Calu3 (cell line): ENCODE measurements at places on chromosomes 3 and 15.

- DNase-seq: no peak
These were observed 26.6 kb downstream of the CGGBP1 start for GRCh38 chr3:88032245-88032644.

DNA sequence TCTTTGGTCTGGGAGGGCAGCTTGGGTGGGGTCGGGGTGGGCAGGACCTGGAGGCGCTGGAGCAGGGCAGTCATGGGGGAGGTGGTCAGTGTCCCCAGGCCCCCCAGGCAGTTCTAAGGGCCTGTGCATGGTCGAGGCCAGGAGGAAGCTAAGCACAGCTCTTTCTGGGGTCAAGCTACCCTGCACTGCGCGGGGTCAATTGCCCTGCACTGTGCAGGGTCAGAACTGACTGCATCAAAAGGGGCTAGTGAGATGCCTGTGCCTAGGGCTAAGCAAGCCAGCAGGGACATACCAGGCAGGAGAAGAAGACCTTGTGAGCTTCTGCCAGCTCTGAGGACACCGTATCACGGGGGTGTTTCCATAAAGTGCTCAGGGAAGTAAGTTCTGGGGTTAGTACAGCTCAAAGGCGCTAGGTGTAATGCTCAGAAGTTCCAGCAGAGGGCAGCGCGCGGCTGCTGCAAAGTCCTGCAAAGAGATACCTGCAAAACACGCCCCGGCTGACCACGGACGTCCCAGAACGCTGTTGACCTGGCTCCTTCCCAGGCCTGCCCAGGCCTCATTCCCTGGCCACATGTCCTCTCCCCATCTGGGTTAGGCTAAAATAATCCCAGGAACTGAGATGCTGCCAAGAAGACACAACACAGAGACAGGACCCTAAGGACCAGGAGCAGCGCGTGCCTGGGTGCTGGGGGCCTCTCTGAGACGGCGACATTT is 18.8 kb upstream of the IQSEC1 start:
- DNase-seq: peak; percentile 84

DNA sequence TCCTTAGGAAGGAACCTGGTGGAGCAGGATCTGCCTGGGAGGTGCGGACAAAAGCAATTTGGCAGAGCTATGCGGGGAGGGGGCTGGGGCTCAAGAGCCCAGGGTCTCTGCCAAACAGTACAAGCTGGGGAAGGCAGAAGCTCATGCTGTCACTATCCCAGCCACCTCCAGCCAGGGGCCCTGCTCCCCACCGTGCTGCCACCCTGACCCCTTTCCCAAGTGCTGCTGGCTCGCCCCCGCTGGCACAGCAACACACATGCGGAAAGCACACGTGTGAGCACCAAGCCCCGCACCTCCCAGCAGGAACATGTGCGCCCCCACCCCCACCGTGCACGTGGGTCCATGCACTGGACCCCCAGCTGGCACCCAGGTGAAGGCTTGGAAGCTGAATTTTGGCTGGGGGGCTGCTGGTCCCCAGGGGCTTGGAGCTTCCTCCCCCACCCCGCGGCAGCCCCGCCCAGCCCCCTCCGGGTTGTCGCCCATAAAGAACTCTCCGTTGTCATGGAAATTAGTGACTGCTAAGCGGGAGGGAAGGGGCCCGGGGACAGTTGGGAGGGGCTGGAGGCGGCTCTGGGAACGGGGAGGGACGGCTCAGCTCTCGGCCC is 742 bp downstream of the CAMKV start:
- no peak for DNase-seq

- no peak for DNase-seq
These were observed 1.1 kb upstream of the KPNA4 start for GRCh38 chr3:160566499-160566898.

GRCh38 chr3:2655229-2655701 is 454.9 kb downstream of the IL5RA start:
- DNase-seq: no peak

DNA sequence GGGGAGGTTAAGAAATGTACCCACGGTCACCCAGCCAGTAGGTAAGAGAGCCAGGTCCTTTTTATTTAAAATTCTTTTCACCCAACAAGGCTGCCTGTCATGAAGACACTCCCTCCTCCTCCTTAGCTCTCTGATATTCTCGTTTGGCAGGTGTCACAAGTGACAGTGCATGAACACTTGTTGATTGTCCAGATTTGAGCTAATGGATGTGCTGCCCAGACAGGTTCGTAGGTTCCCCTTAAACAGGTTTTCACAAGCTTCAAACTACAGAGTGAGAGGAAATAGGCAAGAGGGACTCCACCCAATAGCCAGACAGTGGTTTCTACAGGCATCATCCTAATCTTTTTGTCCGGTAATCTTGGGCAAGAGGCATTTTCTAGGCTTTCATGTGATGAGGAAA is 32.2 kb downstream of the ATP13A4 start:
- DNase-seq: no peak

GRCh38 chr3:180546863-180547262 is 55.1 kb upstream of the TTC14 start:
- DNase-seq: no peak

GRCh38 chr15:26477044-26477443 is 295.8 kb downstream of the GABRB3 start:
- DNase-seq: no peak

- DNase-seq: no peak
These were observed 30.9 kb downstream of the PRKCD start for GRCh38 chr3:53191836-53192480.

GRCh38 chr3:128222796-128223385 is 69.6 kb downstream of the EEFSEC start:
- DNase-seq: no peak

DNA sequence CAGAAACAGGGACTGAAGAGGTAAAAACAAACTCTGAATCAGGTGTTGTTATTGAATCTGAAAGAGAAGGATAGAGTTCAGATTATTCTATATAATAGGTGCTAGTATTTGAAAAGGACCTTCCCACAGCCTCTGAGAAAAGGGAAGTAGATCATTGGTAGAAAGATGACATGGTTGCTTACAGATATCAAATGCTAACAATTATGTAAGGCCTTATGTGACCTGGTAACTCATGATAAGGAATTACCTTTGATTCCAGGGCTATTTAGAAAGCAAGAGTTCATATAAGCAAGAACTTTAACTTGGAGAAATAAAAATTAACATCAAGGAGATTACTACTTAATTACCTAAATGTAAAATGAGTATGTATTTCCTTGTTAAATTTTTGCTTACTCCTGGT is 7.6 kb downstream of the SLC27A2 start:
- DNase-seq: no peak

DNA sequence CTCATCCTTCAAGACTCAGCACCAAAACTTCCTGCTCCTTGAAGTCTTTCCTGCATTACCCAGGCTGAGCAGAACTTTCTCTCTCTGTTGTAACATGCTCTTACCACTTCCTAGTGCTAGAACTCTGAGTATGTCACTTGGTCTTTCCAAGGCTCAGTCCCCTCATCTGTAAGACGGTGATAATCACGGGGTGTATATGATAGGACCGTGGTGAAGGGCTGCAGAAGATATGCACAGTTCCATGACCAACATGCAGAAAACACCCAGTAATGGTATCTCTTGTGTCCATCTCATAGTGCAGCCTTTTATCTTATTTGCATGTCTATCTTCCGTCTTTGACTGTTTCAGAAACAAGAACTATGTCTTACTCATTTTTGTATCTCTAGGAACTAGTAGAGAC is 154.5 kb downstream of the ZNF621 start:
- DNase-seq: no peak
